ENCODE measurements at places on chromosomes 6 and 20. TPM values are rescaled to one million over a fixed set of nuclear protein-coding genes. Genes with fewer than 3 reads are reported as not detected.

DNA sequence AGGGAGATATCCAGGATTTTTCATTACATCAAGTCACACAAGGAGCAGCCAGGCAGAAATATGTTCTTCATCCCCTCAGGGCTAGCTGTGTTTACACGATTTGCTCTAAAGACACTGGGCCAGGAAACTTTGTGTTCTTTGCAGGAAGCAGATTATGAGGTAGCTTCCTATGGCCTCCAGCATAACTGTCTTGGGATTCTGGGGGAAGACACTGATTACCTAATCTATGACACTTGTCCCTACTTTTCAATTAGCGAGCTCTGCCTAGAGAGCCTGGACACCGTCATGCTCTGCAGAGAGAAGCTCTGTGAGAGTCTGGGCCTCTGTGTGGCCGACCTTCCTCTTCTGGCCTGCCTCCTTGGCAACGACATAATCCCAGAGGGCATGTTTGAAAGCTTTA lies 11.2 kb downstream of the FAM120B start:
- no peak for DNase-seq

- no peak for DNase-seq
Measured at GRCh38 chr6:156883497-156884252, 106.5 kb downstream of the ARID1B start.

- DNase-seq = no peak
Measured at GRCh38 chr20:16662467-16662866, 67.4 kb upstream of the SNRPB2 start.

The KCNK16 gene
- total RNA-seq = not detected

The FHL5 gene
- total RNA-seq = not detected

The RBM24 gene
- total RNA-seq = 12.5 TPM

GRCh38 chr6:79203753-79204253 lies 30.7 kb downstream of the HMGN3 start:
- no peak for DNase-seq

DNA sequence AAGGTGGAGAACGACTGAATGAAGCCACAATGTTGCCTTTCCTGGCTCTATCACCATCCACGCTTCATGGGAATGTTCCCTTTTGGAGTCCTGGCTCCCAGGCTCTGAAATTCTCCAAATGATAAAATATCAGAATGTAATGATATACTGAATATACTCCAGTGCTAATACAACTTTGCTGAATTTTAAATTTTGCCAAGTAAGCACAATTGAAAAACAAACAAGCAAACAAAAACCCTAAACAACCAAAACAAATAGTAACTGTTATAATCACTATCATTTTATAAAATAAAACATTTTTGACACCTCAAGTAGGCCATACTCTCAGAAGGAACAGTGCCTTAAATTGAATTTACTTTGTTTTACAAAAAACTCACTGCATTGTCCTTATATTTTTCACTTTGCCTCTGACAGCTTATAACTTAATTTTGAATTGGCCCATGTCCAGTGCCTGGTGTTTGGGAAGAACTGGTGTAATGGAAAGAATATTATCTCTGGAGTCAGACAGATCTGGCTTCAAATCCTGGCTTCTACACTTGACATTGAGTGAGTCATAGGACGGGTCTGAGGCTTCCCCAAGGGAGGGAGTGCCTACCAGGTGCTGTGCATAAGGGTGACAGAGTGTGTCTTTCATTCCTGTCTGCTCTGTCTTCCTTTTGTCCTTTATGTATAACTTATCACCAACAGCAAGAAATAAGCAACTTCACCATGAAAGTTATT lies 698.3 kb downstream of the EPM2A start:
- DNase-seq = peak; percentile 27

GRCh38 chr20:16028923-16029322 lies 544.3 kb downstream of the KIF16B start:
- DNase-seq = no peak

- no peak for DNase-seq
Measured at GRCh38 chr6:6747371-6747770, 158.9 kb downstream of the LY86 start.

The DNAH8 gene
- not detected for total RNA-seq

Data from Daoy (cell line).